ENCODE measurements at places on chromosomes 6 and 20.
A peak's percentile ranks its signal among the peaks of the same experiment; 100 is the strongest.

GRCh38 chr6:144637541-144637940, 352.4 kb downstream of the UTRN start:
- no peak for DNase-seq

- DNase-seq = no peak
These were observed 150.6 kb downstream of the GJA10 start for GRCh38 chr6:90044833-90045381.

GRCh38 chr6:2966347-2966746, 5.0 kb downstream of the SERPINB6 start:
- no peak for DNase-seq

DNA sequence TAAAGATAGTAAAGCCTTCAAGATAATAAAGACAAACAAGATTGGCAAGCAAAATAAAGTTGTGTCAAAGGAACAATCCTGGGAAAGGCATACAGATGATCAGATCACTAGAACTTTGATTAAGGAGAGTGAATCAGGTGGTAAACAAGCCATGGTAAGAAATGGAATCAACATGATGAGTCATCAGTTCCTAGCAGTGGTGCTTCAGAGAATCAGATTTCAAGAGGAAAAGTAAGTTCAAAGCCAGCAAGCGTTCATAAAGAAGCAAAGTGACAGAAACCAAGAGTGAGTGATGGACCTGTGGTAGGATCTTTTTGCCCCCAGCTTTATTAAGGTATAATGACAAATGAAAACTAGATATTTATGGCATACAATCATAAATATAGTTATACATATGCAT, 340.4 kb downstream of the TPBG start:
- no peak for DNase-seq

GRCh38 chr20:23139524-23139923, 53.4 kb upstream of the CD93 start:
- DNase-seq = peak; percentile 13

DNA sequence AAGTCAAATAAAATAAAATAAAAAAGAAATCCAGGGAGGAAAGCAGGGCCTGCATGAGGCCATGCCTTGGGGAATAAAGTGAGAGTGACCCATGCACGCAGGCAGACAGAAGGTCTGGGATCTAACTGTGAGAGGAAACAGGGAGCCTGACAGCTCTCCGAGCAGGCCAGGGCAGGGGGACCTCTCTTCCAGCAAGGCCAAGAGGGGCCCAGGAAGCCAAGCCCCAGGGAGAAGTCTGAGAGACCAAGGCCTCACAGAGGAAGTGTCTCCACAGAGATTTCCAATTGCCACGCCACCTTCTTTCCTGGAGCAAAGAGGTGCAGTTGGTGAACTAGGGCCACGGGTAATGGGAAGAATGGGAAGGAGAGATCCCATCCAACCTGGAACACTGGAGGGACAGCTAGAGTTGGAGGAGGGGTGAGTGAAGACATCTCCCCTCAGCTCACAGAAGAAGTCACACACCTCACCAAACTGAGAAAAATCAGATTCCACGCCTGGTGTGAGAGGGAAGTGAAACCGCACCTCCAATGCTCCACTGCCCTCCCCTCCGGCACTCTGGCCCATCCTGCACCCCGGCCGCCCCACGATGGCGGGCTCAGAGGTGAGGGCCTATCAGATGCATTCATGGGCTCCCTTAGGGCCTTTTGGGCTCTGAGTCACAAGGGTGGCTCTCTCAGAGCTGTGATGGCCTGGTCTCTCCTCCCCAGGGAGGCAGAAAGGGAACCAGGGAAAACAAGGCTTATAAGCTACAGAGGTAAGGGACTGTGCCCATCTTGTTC, 25.1 kb upstream of the TAF8 start:
- no peak for DNase-seq

DNA sequence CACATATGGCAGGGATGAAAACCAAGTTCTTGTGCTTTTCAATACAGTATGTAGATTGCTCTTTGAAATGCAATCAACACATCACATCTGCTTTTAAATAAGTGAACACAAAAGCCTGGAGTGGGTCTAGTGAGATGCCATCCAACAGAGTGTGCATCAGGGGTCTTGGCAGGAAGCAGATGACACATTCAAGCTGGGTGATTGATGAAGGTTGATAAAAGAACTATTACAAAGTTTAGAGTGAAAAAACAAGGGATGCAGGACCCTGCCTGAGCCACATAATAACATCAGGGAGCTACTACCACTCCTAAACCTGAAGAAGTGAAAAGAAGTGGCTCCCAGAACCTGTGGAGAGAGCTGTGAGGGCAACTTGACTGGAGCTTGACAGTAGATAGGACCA, 16.6 kb upstream of the PLCB1 start:
- DNase-seq = no peak

Measured in NCI-H526 treated with DMSO at 0.1 percent for 48 hours (cell line).